ENCODE measurements at places on chromosomes 12 and 14.

- no peak for DNase-seq
Measured at GRCh38 chr12:98221243-98221808, 294.1 kb upstream of the TMPO start.

GRCh38 chr12:109981311-109981710 lies 14.9 kb downstream of the GIT2 start:
- no peak for DNase-seq

GRCh38 chr14:61188196-61188595 lies 92.9 kb downstream of the TMEM30B start:
- no peak for DNase-seq

DNA sequence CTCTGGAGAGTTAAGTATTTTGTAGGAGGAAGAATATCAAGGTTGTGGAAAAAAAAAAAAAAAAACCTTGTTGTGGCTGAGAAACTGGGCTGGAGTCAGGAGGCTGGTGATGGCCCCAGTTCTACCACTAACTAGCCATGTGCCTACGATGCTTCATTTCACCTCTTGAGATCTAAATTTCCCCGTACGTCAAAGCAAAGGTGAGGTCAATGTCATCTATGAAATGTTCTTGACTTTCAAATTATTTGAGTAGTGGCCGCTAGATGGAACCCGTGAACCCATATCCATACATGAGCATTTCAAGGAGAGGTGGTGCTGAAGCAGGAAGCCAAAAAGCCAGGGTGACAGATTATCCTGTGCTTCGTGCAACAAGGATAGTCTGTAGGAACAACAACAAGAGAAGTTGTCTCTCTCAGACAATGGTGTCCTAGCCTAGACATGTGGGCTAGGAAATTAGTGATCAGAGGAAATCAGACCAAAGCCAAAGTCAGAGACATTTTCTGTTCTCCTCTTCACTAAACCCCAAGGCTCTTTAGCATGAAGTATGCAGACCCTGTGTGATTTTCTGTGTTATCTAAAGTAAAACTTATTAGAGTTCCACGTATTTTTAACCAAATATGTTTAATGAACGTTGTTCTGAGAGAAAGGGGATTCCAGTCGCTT lies 95.5 kb upstream of the ETV6 start:
- peak; percentile 59 for DNase-seq

GRCh38 chr12:32000373-32001005 lies 41.3 kb downstream of the RESF1 start:
- no peak for DNase-seq

Measured in GM19239 (cell line).